ENCODE measurements at places on chromosomes 3 and 15. TPM values are rescaled to one million over a fixed set of nuclear protein-coding genes. Genes with fewer than 3 reads are reported as not detected.

ISLR gene
- not detected for total RNA-seq

STRIT1 gene
- not detected for total RNA-seq

SAMD7 gene
- not detected for total RNA-seq

AMT gene
- total RNA-seq: 2.0 TPM

FAM3D gene
- not detected for total RNA-seq

Measured in activated naive CD8-positive, alpha-beta T cell treated with anti-CD3 and anti-CD28 coated beads for 36 hours (primary cell).